ENCODE measurements at places on chromosomes 12 and 14. TPM values are rescaled to one million over a fixed set of nuclear protein-coding genes. Genes with fewer than 3 reads are reported as not detected.

GRCh38 chr14:101827286-101827685 is 65.8 kb downstream of the PPP2R5C start:
- H3K27me3 ChIP-seq = no peaks in the 10 kb centered on the region
- no peak for DNase-seq

PDZRN4 gene
- not detected for total RNA-seq

ATG2B gene
- 14.2 TPM for total RNA-seq

- no peaks in the 10 kb centered on the region for H3K27me3 ChIP-seq
- no peaks in the 10 kb centered on the region for H3K36me3 ChIP-seq
- no peak overlapping the region for H3K4me3 ChIP-seq
Observed at GRCh38 chr12:70885956-70886355, 34.6 kb downstream of the PTPRR start.

DENND5B gene
- total RNA-seq = 22.7 TPM

ATF7 gene
- total RNA-seq = 38.3 TPM

PAPLN gene
- total RNA-seq = 9.1 TPM

MYO1H gene
- not detected for total RNA-seq

DNA sequence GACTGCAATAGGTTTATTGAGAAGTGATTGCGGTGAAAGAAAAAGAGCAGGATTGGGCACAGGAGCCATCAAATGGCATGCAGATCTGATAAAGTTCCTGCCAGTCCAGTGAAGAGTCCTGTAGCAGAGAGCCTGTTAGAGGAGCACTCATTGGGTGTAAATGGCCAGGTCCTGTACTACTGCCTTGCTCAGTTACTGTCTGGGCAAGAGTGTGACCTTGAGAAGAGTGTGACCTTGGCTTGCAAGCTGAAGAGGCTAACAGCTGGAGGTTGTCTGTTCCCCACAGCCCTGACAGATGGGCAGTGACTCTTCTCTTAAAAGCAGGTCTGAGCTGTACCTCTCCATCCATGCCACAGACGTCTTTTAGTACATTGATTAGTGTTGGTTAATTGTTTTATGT is 148.6 kb upstream of the SLC38A2 start:
- no peaks in the 10 kb centered on the region for H3K36me3 ChIP-seq
- H3K4me3 ChIP-seq = no peak overlapping the region
- no peaks in the 10 kb centered on the region for H3K27me3 ChIP-seq
- no peak overlapping the region for H3K27ac ChIP-seq
- H3K4me1 ChIP-seq = peaks cover 28% of the 10 kb centered on the region

GRCh38 chr12:54865683-54866324 is 11.5 kb downstream of the MUCL1 start:
- H3K27me3 ChIP-seq = no peaks in the 10 kb centered on the region
- H3K4me1 ChIP-seq = no peaks in the 10 kb centered on the region
- no peaks in the 10 kb centered on the region for H3K36me3 ChIP-seq
- H3K4me3 ChIP-seq = no peak overlapping the region
- H3K27ac ChIP-seq = no peak overlapping the region

- H3K27me3 ChIP-seq = no peaks in the 10 kb centered on the region
- DNase-seq = no peak
- H3K36me3 ChIP-seq = peaks cover 3% of the 10 kb centered on the region
- no peak overlapping the region for H3K27ac ChIP-seq
Observed at GRCh38 chr12:124434354-124434753, 133.1 kb downstream of the NCOR2 start.

DNA sequence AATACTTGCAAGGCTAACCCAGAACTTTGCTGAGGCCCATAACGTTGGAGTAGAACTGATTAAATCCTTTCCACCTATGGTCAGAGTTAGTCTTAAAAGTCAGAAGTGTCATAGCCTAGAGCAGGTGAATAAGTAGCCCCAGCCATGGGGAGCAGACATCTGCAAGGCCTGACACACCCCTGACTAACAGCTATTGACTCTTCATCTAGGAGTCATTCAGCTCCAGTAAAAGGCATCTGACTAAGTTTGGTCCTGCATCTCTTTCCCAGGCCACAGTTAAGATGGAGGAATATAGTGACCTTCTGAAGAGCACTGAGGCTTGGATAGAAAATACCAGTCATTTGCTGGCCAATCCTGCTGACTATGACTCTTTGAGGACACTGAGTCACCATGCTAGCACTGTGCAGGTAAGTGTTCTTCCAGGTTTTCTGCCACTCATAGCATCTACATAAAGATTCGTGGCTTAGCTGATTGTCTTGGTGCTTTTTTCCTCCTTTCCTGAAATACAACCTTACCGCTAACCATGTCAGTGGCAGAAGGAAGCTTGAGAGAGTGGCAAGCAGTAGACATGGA is 212.9 kb downstream of the ESR2 start:
- no peak overlapping the region for H3K4me3 ChIP-seq
- no peak overlapping the region for H3K27ac ChIP-seq
- DNase-seq = no peak
- H3K4me1 ChIP-seq = no peaks in the 10 kb centered on the region
- no peaks in the 10 kb centered on the region for H3K36me3 ChIP-seq

DNA sequence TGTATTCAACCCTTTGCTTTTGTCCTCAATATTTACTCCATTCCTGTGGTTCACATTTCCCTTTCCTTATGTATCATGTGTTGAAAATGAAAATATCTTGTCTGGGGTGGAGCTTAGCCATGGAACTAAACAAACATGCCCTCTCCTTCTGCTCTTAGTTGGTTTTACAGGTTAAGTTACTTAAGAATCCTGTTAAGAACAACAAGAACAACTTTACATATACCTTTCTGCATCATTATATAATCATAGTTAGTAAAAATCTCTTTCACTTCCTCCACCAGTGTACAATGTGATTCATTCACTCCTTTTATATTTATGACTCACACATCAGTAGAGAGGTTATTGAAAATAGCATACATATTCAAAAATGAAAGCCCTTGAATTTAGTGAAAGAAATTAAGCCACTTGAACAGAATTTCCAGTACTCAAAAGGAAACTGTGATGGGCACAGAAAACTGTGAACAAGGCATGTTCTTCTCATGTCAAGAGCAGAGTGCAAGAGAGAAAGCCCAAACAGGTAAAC is 307.7 kb downstream of the CCDC91 start:
- no peaks in the 10 kb centered on the region for H3K27me3 ChIP-seq
- H3K27ac ChIP-seq = no peak overlapping the region
- peaks cover 9% of the 10 kb centered on the region for H3K4me1 ChIP-seq
- no peak overlapping the region for H3K4me3 ChIP-seq
- H3K36me3 ChIP-seq = no peaks in the 10 kb centered on the region

DNA sequence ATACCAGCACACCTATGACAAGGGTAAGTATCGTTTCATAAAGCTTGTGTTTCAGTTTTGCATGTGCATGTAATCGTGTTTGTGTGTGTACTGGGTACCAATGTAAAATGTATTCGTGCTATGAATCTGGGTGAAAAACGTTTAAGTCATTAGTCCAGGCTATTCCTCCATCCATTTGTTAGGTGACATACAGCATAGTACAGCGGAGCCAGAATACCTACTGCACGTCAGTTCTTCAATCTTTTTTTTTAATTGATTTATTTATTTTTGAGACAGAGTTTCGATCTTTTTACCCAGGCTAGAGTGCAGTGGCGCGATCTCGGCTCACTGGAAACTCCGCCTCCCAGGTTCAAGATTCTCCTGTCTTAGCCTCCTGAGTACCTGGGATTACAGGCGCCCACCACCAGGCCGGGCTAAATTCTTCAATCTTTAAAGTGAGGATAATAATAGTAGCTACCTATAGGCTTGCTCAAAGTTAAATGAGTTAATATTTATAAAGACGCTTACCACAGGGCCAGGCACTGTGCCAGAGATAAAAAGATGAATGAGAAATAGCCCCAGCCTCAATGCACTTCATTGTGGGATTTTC is 661 bp upstream of the RPS26 start:
- peaks cover 29% of the 10 kb centered on the region for H3K36me3 ChIP-seq
- no peak overlapping the region for H3K27ac ChIP-seq
- H3K4me3 ChIP-seq = peak overlapping the region; percentile 58
- H3K27me3 ChIP-seq = no peaks in the 10 kb centered on the region
- DNase-seq = no peak

GRCh38 chr12:49580572-49581535 is 12.9 kb upstream of the MCRS1 start:
- H3K4me1 ChIP-seq = peaks cover 4% of the 10 kb centered on the region
- no peaks in the 10 kb centered on the region for H3K27me3 ChIP-seq
- H3K4me3 ChIP-seq = no peak overlapping the region
- no peak overlapping the region for H3K27ac ChIP-seq

DNA sequence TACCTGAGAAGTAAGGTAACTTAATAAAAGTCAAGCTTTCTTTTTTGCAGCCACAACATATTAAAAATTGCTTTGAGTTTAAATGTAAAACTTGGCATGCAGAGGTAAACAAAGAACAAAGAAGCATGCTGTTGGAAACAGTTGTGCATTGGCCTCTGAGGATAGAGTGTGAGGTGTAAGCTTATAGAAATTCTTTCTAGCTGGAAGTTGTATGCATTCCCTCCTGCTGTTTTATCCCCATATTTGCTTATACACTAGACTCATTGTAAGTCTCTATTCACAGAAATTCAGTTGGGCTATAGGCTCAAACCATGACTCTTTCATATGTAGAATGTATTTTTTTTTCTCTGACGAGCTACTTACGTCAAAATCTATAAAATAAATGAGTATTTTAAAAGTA is 316.3 kb downstream of the SLC6A15 start:
- H3K27ac ChIP-seq = no peak overlapping the region
- H3K27me3 ChIP-seq = no peaks in the 10 kb centered on the region
- H3K4me3 ChIP-seq = no peak overlapping the region
- no peaks in the 10 kb centered on the region for H3K36me3 ChIP-seq

CSAD gene
- 16.7 TPM for total RNA-seq

DNA sequence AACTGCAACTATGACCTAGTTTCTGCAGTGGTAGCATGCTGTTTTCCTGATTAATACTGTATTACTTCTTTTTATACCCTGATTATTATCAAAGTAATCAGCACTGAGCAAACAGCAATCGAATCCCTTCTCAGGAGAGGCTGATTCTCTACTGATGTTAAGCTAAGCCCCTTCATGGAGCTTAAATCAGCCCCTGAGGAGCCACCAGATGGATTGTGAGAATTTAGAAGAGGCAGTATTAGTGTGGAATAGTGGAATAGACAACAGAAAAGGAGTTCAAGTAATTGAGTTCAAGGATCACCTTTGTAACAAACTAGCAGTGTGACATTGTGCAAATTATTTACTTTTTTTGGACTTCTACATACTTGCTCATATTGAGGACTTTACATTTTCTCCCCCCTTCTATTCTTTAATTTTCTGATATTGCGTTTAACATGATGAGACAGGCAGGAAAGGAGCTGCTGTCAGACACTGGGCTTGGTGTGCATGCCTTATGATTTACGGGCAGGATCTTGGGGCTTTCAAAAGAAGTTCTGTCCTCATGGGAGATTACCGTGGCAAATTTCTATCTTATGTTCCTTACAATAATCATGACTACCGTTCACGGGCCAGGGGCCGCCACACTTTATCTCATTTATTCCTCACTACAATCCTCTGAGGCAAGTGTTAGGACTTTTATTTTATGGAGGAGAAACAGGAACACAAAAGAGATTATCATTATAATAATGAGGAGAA is 68.0 kb downstream of the PTPRR start:
- no peaks in the 10 kb centered on the region for H3K36me3 ChIP-seq
- no peaks in the 10 kb centered on the region for H3K4me1 ChIP-seq
- no peak for DNase-seq
- peaks cover 2% of the 10 kb centered on the region for H3K27me3 ChIP-seq
- H3K27ac ChIP-seq = no peak overlapping the region
